ENCODE measurements at places on chromosomes 11 and 22.

DNA sequence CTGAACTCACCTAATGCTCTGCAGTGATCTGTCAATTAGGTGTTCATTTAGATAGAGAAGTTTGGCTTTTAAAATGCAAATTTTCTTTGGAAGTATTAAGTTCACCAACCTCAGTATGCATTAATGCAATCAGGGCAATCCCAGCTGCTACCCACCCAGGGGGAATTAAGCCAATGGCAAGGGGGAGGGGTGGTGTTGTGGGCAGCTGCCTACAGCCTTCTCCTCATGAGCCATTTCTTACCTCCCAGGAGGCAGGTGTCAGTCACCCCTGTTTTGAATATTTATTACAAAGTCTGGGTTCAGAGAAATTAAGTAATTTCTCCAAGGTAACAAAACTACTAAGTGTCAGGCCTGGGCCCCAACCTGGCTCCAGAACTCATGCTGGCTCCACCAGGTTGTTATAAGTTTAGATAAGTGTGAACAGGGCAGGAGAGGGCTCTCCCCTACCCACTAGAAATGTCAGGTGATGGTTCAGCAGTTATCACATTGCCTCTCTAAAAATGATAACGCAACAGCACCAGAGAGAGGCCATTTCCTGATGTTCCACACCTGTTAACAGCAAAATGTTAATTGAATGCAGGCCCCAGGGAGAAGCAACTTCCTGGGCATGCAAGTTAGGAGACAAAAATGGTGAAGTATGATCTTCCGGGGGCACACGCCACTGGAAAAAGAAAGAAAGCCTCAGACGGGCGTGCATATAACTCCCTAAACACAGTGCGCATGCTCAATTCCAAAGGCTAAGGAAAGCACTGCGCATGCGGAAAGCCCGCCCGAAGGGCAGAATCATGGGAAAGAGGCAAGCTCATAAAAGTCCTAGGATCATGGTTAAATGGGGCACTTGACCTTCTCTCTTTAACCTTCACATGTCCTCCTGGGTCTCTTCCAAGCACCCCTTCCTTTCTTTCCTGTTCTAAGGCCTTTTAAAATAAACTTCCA is 35.4 kb upstream of the GNAZ start:
- no peak for DNase-seq

- DNase-seq: no peak
Observed at GRCh38 chr11:72529068-72529467, 94.7 kb upstream of the CLPB start.

GRCh38 chr22:25050566-25050965 is 98.0 kb downstream of the KIAA1671 start:
- no peak for DNase-seq

GRCh38 chr11:48062649-48063048 is 82.3 kb downstream of the PTPRJ start:
- DNase-seq: no peak

DNA sequence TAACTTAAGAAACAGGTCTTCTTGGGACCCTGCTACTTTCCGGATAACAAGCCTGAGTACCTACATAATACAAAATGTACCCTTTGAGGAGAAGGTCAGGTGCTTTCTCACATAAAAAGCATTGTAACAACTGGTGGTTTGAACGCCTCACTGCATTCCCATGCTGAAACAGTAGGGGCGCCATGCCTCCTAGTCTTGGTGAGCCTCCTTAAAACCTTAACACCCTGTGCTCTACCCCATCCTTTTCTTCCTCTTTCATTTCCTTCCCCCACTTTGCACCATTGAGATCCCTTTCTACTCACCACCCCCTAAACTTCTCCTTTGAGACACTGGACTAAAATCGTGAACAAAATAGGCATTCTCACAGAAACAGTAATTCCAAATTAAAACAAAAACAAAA is 729.3 kb downstream of the NTM start:
- DNase-seq: no peak

- DNase-seq: peak; percentile 63
Observed at GRCh38 chr11:35142481-35143075, 3.6 kb downstream of the CD44 start.

GRCh38 chr11:68798221-68798813 is 43.4 kb downstream of the CPT1A start:
- DNase-seq: no peak

Measured in GM04503 (cell line).